Activated T-cell treated with anti-CD3 and anti-CD28 coated beads, Interleukin-2, amount 50 U/mL, for 4 hours (primary cell): ENCODE measurements at places on chromosomes 1 and 21.

GRCh38 chr1:210360852-210361477 lies 32.3 kb downstream of the HHAT start:
- no peak for DNase-seq

- DNase-seq: no peak
Measured at GRCh38 chr1:29686012-29686930, 449.9 kb downstream of the PTPRU start.

GRCh38 chr1:93734999-93735398 lies 53.4 kb upstream of the BCAR3 start:
- DNase-seq: no peak

DNA sequence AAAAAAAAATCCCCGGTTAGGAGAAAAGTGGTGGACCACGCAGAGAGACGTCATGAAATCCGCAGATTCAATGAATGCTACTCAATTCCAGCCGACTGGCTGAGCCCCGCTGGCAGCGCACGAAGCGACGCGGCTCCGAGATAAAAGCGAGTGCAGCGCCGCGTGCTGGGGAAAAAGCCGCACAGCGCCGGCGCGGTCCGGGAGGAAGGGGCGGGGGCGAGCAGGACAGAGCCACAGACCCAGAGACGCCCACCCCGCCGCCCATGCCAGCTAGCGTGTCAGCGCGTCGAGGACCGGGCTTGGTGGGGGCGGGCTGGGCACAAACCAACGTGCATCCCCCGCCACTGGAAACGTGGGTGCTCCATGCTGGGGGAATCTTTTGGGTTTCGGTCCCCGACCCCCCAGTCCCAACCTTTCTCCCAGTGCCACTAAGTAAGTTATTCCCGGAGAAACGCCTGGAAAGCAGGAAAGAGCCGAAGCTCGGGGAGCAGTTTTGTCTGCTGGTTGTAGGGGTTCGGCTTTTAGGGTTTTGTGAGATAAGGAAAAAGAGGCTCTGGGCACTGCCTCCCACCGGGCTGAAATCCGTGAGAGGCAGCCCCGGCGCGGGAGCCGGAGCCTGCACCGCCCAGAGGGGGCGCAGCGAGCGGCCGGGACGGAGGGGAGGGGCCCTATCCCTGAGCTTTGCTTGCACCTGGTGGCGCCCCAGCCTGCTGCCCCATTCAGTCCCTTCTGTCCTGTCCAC lies at the start of gene KCNJ6:
Gene KCNJ6, minus strand, starts transcription at position 148 of the 742 bp plus-strand sequence. CDS start 75,775 bp downstream, outside the sequence.
- no peak for DNase-seq
